Stimulated activated CD4-positive, alpha-beta T cell treated with anti-CD3 and anti-CD28 coated beads, Interleukin-2, amount 100 ng/mL, for 24 hours (primary cell): ENCODE measurements at places on chromosomes 5 and 9.

DNA sequence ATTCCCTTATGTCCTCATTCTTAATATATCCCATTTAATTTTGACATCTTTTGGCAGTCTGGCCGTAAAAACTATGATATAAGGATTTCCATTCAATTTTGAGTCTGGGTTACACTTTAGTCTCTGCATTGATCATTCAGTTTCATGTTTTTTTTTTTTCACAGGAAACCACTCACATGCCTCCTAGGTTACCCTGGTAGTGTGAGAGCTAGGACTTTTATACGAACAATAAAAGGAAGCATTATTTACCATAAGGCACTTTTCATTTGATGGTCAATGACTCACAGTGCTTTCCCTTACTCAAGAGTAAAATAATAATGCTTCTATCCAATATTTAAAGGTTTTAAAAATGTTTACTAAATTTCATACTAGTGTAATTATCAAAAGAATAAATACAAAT, 16.4 kb upstream of the DMAC1 start:
- DNase-seq = no peak

GRCh38 chr5:93477816-93478215, 103.2 kb downstream of the NR2F1-AS1 start:
- no peak for DNase-seq

- peak; percentile 67 for DNase-seq
These were observed 319.2 kb downstream of the GADD45G start for GRCh38 chr9:89923961-89924504.

DNA sequence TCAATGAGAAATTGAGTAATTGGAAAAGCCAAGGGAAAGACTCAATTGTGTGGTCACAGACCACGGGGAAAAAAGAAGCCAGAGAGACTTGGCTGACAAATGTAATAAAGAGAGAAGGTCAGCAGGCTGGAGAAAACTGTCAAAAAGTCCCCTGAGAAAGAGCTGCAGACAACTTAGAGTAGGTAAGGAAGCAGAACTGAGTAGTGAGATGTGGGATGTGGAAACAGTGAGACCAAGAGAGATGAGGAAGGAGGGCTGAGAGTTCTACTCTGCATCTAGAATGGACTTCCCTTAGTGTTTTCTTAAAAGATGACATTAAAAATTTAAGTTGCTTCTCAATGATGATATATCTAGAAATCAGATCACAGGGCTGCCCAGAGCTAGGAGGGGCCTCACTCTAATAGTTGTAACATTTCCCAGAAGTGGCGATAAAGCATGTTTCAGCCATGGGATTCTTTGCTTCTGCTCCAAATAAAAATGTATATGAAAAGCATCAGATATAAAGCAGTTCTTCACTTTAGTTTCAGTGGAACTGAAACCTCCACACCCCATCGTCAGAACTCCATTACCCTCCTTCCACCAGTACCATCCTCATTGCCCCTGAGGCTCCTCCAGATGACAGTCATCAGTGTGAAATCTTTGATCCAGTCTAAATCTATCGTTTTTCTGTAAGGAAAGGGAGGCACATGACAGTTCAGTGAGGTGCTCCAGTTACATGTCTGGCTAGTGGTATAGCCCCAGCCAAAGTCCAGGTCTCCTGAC, 80.6 kb downstream of the SPEF2 start:
- no peak for DNase-seq

DNA sequence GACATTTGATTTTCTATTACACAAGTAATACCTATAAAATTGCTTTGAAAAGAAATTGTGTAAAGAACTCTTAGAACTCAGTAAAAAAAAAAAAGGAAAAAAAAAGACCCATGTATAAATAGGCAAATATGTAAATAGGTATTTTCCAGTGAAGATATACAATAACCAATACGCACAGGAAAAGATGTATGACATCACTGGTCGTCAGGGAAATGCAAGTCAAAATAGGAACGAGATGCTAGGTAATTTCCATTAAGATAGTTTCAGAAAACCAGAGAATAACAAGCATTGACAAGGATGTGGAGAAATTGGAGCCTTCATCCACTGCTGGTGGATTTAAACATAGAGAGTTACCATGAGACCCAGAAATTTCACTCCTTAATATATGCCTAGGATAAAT, 708.8 kb downstream of the MTRR start:
- no peak for DNase-seq

DNA sequence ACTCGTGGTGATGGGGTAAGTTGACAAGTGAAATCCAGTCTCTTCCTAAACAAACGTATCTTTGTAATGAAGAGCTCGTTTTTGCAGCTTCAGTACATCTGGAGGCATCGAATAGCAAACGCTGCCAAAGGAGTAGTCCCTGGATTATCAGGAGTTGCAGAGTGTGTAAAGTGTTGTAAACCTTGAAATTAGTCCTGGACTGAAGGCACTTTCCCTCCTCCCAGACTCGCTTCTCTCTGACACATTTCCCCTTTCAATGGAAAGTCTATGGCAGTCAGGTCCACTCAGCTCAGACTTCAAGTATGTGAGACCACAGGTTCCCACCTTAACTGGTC, 1.5 kb upstream of the PBX3 start:
- no peak for DNase-seq

GRCh38 chr5:12022444-12022843, 118.2 kb upstream of the CTNND2 start:
- DNase-seq = no peak

- no peak for DNase-seq
These were observed 53.3 kb downstream of the RAPGEF6 start for GRCh38 chr5:131581702-131582101.

DNA sequence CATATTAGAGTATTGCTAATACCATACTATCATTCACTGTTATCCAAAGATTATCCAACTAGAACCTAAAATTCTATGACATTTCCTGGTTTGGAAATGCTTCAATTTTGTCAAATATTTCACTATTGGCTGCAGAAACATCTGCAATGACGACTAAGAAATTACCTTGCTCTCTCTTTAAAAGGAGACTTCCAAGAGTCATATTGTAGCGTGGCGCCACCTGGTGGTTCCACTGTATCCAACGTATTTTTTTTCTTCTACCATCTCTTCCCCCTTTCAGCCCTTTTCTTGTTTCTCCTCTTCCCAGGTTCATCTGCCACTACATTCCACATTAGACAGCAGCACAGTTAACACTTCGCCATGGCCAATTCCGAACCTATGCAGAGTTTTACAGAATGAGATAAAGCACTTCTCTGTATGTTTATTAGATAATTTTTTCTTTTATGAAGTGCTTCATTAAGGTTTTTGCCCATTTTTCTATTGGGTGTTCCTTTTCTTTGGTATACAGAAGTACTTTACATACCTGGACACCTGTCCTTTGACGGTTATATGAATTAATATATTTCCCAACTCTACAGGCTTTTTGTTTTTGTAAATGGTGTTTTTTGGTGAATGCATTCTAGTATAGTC, 153.5 kb downstream of the CDC42SE2 start:
- DNase-seq = peak; percentile 91
